DMS53 (cell line): ENCODE measurements at places on chromosomes 11 and 22.

DNA sequence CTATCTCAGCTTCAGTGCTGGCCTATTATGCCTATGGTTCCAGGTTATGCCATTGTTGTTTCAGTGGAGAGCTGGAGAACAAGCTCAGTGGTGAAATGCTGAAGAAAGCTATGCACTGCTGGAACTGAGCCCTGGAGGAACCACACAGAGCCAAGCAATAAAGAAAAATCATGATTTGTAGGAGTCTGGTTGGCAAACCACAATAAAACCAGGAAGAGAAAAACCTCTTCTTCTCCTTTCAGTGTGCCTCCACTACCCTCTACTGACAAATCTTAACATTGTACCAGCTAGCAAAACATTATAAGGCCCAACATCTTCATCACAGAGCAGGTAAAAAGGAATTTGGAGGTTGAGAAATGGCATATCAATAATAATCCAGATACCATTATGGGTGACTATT is 5.3 kb downstream of the OR51F2 start:
- peak; percentile 65 for DNase-seq

DNA sequence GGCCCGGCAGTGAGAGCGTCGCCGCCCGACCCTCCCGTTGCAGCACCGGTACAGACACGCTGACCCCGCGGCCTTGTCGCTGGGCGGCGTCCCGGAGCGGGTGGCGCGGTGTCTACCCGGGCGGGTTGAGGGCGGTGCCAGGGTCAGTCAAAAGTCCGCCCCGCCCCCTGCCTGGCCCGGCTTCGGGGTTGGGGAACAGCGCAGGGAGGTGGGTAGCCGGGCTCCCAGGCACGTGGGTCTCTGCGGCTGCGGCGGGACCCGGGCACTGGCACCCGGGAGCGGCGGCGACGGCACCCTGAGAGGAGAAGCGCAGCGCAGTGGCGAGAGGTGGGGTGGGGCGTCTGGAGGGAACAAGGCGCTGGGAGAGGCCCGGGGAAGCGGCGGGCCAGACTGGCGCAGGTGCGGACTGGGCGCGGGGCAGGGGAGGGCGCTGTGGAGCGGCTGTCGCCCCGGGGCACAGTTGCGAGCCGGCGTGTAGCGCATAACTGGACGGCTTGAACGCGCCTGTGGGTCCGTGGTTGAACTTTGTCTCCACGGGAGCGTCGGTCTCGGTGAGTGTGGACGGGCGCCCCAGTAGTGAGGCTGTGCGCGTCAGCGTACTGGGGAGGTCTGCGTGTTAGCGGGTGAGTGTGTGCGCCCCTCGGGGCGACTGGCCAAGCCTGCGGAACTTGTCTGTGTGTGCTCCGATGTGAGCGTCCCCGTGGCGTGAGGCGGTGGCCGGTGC is at the start of gene P2RY2:
P2RY2 (plus strand) TSS at position 176 of the 724 bp plus-strand sequence. CDS start 15,879 bp downstream, outside the sequence.
- peak; percentile 94 for DNase-seq

GRCh38 chr22:16819249-16819648 is 6.0 kb downstream of the XKR3 start:
- DNase-seq: no peak

- peak; percentile 37 for DNase-seq
These were observed 32.1 kb upstream of the SOX10 start for GRCh38 chr22:38016182-38017151.

DNA sequence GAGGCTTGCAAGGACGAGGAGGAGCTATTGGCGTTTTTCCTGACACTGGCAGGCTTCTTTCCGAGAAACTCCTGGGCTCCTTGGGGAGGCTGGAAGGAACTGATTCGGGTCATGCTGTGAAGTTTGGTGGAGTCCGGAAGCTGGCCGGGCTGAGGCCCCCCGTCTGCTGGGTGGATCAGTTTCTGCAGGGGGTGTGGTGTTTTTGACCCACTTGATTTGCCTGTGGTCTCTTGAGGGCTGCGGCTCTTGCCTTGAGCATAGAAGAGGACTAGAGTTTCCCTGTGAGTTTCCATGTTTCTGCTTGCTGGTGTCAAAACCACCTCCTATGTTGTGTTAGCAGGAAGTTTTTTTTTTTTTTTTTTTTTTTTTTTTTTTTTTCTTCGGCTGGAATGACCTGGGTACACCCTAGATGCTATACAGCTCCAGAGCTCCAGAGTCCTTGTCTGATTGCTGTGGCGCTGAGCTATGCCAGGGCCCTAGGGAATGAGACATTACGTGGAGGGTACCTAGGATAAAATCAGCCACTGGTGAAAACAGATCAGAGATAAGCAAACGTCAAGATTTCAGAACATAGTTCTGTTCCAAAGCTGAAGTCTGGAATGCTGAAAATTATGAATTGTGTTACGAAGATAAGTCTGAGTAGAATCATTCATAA is 728 bp downstream of the TBC1D22A start:
- peak; percentile 45 for DNase-seq

GRCh38 chr22:25447067-25447685 is 117.3 kb upstream of the GRK3 start:
- DNase-seq: peak; percentile 24

DNA sequence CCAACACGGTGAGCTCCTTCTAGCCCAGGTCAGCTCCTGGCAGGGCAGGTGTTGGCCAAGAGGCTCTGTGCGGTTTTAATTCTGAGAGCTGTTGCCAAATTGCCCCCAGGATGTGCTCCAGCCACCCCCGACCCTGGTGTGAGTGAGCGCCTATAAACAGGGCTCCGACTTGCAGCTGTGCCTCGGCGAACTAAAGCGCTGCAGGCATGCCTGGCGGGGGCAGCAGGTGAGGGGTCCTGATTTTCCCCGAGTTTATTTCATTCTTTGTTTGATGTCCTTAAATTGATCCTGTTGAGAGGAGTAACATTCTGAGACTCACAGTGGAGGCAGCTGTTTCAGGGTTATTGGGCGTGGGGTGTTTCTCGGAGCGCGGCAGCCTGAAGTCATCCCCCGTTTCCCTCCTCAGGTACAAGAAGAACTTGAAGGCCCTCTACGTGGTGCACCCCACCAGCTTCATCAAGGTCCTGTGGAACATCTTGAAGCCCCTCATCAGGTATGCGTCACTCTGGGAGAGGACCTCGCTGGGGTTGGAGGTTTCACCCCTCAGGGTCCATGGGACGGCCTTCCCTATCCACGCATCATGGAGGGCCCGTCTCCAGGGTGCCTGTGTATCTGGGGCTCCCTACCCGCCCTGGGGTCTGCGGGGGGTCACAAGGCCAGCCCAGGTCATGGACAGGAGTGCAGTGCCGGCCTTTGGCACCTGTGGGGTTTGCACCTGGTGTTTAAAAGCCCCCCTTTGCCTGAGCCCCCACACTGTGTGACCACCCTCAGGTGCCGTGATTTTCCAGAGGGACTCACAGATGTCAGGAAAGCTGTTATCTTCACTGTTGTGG is 62.1 kb downstream of the ARHGAP8 start:
- no peak for DNase-seq

- DNase-seq: no peak
These were observed 16.9 kb upstream of the WNT7B start for GRCh38 chr22:45993841-45994240.

DNA sequence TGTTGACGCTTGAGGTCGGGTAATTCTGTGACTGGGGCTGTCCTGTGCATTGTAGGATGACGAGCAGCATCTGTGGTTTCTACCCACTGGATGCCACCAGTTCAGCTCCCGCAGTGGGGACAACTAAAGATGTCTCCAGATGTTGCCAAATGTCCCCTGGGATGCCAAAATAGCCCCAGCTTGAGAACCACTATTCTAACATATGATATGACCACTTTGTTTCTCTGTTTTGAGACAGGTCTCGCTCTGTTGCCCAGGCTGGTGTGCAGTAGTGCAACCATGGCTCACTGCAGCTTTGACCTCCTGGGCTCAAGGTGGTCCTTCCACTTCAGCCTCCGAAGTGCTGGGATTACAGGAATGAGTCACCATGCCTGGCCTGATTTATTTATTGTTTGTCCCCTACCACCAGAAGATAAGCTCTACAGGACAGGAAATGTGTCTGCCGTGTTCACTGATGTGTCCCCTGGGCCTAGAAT is 4.4 kb upstream of the MEN1 start:
- DNase-seq: peak; percentile 70

DNA sequence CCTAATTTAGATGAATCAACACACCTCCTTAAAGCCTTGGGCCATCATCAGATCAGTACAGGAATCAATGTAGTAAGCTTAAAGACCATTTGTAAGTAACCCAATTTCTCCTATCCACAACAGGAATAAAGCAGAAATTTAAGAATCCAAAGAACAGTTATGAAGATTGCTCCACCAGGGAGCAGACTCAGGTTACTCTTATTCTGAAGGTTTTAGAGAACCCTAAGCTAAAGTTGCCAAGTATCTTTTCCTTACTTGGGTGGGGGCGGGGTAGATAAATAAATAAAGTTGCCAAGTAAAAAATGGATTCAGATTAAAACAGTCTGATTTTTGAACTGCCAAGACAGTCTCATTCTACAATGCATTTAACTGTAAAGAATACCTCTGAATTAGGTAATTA is 18.1 kb downstream of the CKAP5 start:
- DNase-seq: no peak

GRCh38 chr22:23499845-23500500 is 80.1 kb downstream of the IGLL1 start:
- DNase-seq: no peak

DNA sequence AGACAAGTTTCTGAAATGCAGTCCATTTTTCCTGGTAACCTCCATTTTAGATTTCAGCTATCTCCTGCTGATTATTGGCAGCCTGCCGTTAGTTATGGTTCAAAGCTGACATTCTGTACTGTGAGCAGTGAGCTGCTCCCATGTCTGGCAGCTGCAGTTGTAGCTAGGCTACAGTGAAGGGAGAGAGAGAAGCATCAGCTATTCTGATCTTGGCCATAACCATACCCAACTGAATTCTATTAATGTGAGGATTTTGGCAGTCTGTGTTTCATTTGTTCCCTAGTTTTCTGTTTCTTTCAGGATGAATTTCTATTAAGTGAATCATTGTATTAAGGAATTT is 33.4 kb downstream of the SIK2 start:
- DNase-seq: no peak

DNA sequence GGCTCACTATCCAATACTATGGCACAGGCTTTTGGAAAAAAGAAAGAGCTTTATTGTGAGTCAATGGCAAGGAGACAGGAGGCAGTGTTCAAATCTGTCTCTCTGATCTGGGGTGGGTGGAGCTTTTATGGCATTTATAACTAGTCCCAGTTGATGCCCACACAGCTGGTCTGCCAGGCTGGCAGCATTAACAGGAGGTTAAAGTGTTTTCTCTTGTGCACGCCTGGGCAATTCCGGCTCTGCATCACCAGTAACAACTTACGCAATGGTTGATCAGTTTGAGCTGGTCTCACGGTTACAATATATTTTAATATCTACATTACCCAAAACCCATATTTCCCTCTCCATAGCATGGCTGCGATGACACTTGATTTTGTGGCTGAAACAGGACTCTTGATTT is 15.1 kb upstream of the SMIM38 start:
- no peak for DNase-seq

DNA sequence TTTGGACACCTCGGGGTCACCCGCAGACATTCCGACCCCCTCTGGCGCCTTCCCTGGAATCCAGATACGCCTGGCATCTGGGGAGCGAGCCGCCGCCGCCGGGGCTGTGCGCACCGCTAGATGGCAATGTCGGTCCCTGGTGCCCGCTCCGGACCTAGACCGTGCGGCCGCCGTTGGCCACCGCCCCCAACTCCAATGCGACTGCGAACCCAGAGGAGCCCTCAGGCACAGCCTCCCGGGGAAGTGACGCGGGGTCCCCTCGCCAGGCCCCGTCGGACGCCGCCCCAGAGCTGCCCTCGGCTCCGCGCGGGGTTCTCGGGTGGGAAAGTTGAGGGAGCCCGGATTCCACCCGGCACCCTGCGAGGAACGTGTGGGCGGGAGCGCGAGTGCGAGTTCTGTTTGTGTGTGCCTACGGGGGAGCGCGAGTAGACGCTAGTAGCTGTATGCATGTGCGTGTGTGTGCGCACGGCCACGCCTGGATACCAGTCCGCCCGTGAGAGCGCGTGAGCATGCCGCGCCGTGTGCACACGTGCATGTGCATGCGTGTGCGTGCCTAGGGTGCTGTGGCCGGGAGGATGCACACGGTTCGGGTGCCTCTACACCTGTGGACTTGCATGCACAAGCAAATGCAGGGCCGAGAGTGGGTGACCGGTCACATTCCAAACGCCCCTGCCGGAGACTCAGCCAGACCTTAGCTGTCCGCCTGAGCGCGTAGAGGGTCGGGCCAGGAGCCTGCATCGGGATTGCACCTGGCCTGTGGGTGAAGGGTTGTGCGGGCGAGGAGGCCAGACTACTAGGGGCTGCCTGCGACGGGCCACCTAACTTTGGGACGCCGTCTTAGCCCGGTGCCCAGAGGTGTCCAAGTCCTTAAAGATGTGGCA is 1.9 kb downstream of the CHRM4 start:
- peak; percentile 89 for DNase-seq

GRCh38 chr11:64619811-64620380 is 28.9 kb downstream of the SLC22A12 start:
- DNase-seq: no peak

DNA sequence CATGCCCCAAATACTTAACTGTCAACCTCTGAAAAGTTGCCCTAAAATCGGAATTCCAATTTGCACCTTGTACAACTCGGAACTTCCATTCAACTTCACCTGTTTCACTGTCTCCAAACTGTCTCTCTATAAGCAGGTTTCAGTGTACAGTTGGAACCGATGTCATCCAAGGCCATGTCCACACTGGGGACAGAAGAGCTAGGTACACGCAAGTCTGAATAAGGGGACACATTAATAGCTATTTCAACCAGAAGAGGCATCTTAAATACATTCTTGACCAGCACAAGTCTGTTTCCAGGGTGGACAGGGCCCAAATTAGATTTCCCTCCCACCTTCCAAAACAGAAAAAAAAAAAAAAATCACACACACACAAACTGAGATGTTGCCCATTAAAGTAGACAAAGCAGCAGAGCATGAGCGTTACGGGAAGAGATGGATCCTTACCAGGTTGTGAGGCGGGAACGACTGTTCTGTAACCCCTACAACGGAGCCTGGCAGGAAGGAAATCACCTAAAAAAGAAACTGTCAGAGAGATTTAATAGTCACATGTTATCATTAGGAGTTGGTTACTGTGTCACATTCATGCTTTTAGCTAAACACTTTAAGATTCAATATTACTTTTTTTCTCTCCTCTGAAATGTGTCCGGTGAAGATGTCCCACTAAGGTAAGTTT is 1.7 kb downstream of the CREBZF start:
- peak; percentile 56 for DNase-seq

GRCh38 chr22:39559456-39560105 is 11.0 kb upstream of the CACNA1I start:
- DNase-seq: peak; percentile 46

DNA sequence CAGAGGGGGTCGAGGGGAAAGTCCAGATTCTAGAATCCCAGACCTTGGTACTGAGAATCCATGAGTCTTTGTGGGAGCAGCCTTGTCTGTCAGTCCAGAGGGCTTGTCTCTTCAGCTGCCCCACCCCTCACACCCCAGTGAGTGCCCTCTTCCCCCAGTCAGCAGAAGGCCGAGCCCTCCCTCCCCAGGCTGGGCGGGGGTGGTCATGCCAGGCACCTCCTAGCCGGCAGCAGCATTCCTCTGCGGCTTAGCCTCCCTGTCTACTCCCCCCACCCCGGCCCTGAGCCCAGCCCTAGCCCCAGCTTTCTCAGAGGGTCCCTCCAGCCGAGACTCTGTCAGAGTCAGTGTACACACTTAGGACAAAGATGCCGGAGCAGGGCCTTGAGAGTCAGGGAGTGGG is 4.6 kb downstream of the SOX10 start:
- DNase-seq: no peak
